Ecto neural progenitor cell (in vitro differentiated cells): ENCODE measurements at places on chromosomes 2 and 18.

- no peak for DNase-seq
Observed at GRCh38 chr2:30809938-30810337, 2.7 kb upstream of the CAPN13 start.

GRCh38 chr18:32672398-32672797, 100.4 kb downstream of the KLHL14 start:
- no peak for DNase-seq

GRCh38 chr18:23689616-23690504, 607 bp downstream of the LAMA3 start:
- peak; percentile 74 for DNase-seq

DNA sequence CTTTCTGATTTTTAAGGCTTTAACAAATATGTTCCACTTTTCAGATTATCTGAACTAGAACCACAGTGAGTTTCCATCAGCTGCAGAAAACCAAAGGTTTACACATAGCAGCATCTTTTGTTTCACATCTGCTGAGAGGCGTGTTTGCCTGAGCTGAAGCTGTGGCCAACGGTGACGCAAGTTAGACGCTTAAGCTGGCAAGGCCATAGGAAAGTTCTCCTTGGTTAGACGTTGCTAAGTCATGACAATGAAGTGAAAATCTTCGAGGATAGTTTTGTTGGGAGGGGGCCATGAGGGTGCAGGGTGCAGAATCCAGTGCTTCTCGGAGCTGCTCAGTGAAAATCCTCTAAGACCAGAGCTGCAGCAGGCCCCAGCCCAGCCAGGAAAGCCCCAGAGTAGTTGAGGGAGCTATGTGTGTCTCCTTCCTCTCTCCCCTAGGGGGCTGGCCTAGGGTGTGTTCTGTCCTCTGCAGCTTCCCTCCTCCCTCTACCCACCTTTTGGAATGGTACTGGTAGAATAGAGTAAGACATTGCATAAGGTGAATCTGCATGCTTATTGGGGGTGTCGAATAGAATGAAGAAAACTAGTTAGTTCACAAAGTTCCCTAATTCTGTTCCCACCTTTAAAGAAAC, 105.4 kb downstream of the FHOD3 start:
- no peak for DNase-seq

- DNase-seq, result peak; percentile 28
Observed at GRCh38 chr2:10487081-10487740, 39.1 kb upstream of the ODC1 start.

- no peak for DNase-seq
Observed at GRCh38 chr2:227325839-227326195, 766 bp downstream of the MFF start.

DNA sequence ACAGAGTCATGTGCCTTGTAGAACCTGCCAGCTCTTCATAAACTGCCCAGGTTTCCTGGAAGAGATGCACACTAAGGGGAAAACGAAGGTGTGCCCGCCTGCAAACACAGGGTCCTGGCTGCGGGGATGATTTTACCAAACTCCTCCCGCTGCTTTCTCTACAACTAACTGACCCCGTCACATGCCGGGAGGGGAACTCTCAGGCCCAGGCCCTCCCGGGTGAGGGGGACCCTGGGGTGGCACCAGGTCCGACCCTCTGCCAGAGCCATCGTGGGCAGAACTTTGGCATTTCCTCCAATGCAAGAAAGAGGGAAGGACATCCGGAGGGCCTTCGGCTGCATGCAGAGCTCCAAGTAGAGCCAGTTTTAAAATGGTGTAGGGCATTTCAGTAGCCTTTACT, 28.6 kb downstream of the CAPN13 start:
- DNase-seq, result peak; percentile 33

GRCh38 chr2:42028571-42029148, 19.2 kb upstream of the PKDCC start:
- DNase-seq, result peak; percentile 46

DNA sequence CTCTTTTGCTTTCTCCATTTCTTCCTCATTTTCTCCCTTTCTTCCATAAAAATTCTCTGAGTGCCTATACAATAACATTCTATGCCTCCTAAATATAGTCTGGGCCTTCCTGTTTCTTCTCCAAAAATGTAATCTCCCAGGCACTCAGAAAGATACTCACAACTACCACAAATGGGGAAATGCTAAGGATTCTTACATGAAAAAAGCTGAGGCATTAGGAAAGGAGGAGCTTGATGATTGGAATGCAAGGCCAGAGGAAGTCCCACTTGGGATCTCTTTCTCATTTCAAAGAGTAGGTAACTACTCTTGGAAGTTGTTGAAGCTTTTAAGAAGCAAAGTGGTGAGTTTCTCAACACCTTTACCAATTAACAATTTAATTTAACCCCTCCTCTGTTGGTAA, 3.4 kb downstream of the VSNL1 start:
- DNase-seq, result no peak

GRCh38 chr2:181859123-181859522, 32.4 kb upstream of the ITPRID2 start:
- DNase-seq, result no peak

GRCh38 chr2:48113767-48114166, 207.5 kb upstream of the FBXO11 start:
- DNase-seq, result no peak

- no peak for DNase-seq
Observed at GRCh38 chr18:51074605-51075004, 44.6 kb downstream of the SMAD4 start.

DNA sequence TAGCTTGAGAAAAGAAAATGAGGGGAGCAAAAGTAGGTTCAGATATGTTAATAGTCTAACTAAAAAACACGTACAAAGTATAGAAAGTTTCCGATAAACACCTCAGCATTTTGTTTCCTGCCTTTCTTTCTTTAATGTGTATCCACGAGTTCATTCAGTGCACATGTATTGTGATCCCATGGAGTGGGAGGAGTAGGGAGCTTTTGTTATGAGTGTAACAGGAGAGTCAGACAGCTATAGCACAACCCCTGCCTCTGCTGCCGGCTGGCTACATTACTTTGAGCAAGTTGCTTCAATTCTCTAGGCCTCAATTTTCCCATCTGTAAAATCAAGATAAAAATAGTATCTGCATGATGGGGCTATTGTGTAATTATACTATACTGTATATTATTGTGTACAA, 249.2 kb upstream of the FIGN start:
- no peak for DNase-seq

- no peak for DNase-seq
Observed at GRCh38 chr2:68290901-68291300, 28.8 kb downstream of the CNRIP1 start.

- no peak for DNase-seq
Observed at GRCh38 chr2:48511849-48512470, 18.0 kb upstream of the STON1 start.

DNA sequence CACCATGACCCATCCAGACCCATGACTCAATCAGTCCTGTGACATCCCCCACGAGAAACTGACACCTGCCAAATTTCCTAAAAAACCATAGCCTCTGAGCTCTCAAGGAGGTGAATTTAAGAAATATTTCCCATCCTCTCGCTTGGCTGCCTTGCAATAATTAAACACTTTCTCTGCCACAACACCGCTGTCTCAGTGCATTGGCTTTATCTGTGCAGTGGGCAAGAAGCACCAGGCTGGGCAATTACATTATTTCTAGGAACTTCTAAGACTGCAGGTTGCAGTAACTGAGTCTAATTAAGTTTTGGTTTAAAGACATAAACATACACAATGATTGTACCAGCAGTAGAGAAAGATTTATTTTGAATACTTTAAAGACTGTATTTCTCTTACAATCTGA, 22.0 kb upstream of the RTTN start:
- no peak for DNase-seq

DNA sequence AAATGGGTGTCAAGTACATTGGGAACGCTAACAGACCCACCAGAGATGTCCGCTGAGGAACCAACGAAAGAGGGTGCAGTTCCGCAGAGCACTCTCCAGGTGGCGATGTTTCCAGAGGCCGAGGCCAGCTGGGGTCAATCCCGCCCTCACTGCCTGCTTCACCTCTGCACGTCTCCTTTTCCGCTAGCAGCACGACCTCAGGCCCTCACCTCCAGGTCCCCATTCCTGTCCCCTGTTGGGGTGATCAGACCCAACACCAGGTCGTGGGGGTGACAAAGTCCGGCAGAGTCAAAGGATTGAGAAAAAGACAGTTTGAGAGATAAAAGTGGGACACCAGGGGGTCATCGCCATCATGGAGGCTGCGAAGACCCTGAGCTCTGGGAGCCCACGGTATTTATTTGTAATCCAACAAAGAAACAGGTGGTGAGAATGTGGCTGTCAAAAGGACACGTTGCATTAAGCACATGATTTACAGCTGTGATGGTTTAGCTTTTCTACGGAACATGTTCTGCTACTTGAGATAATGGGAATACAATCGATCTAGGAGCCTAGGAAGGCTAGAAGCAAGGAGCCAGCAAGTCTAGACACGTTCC, 27.3 kb downstream of the ZAP70 start:
- peak; percentile 79 for DNase-seq

DNA sequence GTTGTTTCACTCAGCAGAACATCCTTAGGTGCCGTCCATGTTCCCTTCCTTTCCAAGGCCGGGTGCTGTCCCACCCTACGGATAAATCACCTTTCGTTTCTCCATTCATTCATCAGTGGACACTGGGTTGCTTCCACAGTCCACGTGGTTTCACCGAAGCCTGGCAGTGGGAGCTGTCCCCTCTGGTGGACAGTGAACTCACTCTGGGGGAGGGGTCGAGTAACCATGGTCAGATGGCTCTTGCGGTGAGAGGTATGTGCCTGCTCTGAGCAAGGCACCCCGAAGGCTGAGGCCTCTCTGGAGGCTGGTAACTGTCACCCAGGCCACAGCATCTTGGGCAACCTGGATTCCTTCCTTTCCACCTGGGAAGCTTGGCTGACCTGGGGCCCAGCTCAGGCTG, 61.5 kb upstream of the TWIST2 start:
- no peak for DNase-seq

DNA sequence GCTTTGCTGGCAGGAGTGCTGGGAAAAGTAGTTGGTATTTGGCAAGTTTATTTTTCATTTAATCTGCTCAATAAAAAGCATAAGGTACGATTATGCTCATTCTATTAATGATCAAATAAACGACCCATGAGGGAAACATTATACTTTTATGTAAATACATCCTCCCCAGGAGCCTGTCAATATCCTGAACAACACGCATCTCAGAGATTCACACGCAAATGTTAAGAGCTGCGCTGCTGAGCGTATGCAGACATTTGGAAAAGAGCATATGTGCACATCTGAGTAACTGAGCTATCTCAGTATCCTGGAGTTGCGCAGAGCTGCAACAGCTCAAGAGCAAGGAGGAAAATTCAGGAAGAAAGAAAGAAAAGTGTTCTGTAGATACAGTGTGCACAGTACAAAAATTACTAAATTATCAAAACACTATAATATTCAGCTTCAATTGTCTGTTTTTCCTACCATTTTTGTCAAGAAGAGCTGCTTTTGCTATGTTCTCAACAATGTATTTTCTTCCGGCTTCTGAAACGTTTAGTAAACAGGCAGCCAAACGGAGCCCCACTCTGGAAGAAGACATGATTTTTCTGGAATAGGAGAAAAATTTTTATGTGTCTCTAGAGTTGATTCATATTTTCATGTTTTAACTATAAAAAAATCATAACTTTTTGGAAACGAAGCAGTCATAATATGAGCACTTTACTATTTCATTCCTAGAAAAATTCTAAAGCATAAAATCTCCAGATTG, 2.4 kb downstream of the FTCDNL1 start:
- DNase-seq, result no peak

DNA sequence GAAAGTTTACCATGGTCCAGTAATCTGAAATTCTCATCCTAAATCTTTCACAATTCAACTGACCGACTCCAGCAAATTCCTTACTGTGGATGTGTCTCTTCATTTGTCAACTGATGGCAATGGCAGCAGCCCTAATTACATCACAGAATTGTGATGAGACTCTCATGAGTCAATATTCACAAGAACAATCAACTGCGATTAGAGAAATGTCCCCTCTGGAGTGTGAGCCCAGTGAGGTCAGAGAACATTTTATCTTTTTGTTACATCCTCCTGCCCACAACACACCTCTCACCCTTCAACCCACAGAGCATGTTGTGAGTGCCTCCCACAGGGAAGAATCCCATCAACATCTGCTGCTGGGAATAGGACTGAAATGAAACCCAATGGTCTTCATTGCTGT, 73.6 kb downstream of the CD226 start:
- no peak for DNase-seq

DNA sequence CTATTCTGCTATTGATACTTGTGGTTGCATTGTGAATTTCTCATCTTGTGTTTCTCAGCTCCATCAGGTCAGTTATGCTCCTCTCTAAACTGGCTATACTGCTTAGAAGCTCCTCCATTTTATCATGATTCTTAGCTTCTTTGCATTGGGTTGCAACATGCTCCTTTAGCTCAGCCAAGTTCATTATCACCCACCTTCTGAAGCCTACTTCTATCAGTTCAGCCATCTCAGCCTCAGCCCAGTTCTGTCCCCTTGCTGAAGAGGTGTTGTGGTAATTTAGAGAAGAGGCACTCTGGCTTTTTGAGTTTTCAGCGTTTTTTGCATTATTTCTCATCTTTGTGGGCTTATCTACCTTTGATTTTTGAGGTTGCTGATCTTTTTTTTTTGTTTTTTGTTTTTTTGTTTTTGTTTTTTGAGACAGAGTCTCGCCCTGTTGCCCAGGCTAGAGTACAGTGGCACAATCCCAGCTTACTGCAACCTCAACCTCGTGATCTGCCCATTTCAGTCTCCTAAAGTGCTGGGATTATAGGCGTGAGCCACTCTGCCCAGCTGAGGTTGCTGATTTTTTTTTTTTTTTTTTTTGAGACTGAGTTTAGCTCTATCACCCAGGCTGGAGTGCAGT, 36.0 kb downstream of the ANKRD12 start:
- no peak for DNase-seq

GRCh38 chr2:23381084-23381483, 3.9 kb upstream of the KLHL29 start:
- no peak for DNase-seq

DNA sequence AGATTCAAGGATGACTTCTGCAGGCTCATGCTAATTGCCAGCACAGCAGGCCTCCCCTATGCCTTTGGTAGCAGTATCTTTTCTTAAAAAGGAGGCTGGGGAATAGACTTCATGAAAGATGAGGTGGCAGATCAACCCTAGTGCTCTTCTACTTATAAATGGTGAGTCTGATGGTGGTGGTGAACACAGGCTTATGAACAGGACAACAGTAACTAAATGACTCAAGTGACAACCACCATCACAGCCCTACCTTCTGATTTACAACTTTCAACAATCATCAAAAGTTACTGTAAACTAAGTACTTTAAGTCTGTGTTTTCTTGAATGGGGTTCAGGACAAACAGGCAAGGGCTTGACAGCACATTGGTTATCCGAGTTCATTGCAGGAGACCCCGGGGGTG, 39.3 kb downstream of the PAIP2B start:
- no peak for DNase-seq

GRCh38 chr2:97766567-97766966, 53.2 kb downstream of the ZAP70 start:
- no peak for DNase-seq

GRCh38 chr2:241842067-241842415, 16.7 kb downstream of the PDCD1 start:
- peak; percentile 48 for DNase-seq

DNA sequence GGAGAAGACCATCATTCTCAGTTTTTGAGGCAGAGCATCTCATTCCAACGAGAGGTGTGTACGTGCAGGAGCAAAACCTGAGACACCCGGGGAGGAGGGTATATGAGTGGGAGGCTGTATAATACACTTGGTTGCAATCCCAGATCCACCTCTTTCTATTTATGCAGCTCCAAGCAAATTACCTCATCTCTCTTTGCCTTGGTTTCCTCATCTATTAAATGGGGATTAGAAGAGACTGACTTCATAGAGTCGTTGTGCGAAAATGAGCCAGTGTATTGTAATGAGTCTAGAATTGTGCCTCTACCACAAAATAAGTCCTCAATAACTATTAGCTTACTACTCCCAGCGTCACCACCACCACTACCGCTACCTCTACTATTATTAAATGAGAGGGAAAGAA, 40.1 kb downstream of the TGOLN2 start:
- no peak for DNase-seq
